ENCODE measurements at places on chromosomes 12 and 14. TPM values are rescaled to one million over a fixed set of nuclear protein-coding genes. Genes with fewer than 3 reads are reported as not detected.

The SIX1 gene
- 0.41 TPM for total RNA-seq

The KCNA1 gene
- 7.3 TPM for total RNA-seq

The FOXM1 gene
- 0.82 TPM for total RNA-seq

DNA sequence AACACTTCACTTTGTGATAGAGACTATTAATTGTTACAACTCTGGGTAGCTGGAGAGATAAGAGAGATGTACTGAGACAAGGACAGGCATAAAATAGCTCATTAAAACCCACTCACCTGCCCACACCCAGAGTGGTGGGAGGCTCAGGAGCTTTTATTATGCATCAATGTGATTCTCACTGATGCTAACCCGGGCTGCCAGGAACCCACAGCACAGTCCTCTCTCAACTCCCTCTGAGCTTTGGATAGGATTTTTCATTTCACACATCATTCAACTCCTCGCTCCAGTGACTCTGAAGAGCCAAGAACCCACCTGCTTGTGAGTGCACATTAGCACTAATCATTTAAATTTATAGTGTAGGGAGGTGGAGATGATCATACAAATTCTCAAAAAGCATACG lies 827.9 kb downstream of the FLRT2 start:
- no peak for DNase-seq

DNA sequence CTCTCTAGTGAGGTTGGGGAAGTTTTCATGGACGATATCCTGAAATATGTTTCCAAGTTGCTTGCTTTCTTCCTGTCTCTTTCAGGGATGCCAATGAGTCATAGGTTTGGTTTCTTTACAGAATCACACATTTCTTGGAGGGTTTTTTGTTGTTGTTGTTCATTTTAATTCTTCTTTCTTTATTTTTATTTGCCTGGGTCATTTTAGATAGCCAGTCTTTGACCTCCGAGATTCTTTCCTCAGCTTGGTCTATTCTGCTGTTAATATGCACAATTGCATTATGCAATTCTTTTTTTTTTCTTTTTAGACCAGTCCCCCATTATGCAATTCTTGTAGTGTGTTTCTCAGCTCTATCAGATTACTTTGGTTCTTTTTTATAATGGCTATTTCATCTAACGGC lies 338.9 kb downstream of the AEBP2 start:
- no peak for DNase-seq

DNA sequence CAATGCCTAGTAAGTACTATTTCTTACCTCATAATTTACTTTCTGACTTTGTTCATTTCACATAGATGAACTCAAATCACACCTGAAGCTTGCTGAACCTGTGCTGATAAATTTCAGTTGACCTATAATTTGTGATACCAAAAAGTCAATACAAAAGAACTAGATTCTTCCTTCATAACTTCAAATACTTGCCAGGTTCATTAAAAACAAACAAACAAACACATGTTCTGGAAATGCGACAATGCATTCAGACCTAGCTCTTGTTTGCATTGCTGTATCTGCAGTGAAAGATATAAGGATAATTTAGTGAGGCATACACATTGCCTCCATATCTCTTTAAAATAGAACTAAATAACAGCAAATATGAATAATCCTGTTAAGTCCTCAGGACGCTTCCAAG lies 221.3 kb downstream of the GXYLT1 start:
- no peak for DNase-seq

DNA sequence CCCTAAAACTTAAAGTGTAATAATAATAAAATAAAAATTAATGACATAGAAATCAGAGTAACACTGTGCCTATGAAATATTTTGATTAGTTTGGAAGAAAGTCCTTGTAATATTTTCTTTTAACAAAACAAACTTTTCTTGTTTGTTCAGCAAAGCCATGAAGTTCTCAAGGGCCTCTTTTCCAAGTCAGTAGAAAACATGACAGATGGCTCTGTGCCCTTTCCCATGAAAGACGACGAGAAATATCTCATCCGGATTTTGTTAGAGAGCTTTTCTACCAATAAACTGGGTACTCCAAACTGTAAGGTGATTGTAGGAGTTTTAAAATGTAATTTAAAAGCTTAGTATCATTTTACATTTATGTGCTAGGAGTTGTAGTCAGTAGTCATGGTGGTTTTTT lies 54.5 kb upstream of the ASPG start:
- DNase-seq, result no peak

- no peak for DNase-seq
These were observed 437.8 kb downstream of the NPAS3 start for GRCh38 chr14:33376510-33376909.

DNA sequence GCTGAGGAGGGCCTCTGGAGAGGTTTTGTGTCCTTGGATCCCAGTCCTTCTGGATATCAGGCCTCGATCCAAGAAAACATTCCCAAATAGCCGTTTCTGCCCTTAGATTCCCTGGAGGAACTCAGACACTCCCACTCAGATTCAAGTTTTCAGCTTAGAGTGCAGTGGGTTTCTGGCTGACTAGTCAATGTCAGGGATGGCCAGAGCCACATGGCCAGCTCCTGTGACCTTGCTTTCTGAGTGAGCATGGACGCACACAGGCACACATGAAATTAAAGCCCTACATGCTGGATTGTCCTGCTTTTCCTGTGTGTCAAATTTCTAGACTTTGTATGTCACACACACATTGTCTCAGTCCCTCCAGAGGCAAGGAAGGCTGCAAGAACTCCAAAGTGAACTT lies 86.2 kb downstream of the TNFAIP2 start:
- no peak for DNase-seq

- peak; percentile 43 for DNase-seq
These were observed 221.8 kb downstream of the TMEM121 start for GRCh38 chr14:105748204-105748578.

- DNase-seq, result no peak
These were observed 186.4 kb upstream of the PRKD1 start for GRCh38 chr14:30114051-30114450.

DNA sequence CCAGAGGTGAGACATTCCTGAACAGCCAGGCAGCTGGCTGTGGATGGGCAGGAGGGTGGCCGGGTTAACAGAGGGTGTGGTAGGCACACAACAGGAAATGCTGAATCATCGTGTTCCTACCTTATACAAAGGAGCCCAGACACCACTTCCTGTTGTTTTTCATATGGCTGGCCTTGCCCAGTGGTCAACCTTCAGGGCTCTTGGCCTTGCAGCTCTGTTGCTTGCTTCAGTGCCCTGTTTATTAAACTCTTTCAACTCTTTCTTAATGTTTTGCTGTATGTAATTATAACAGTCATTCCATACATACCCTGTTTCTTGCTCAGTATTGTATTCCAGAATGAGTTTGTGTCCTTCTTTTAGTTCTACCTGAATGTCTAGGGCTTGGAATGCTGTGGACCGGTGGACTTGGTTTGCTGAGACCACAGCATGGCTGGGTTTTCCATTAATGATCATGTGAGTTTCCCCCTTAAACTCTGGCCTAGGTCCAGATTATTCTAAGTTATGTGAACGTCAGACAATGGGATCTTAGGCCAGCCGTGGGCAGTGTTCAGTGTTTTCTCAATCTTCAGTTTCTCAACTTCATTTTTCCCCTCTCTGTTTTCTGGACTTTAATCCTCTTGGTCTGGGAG lies 11.9 kb downstream of the CFAP54 start:
- no peak for DNase-seq

GRCh38 chr12:118536306-118536906 lies 160.1 kb downstream of the SUDS3 start:
- DNase-seq, result no peak

DNA sequence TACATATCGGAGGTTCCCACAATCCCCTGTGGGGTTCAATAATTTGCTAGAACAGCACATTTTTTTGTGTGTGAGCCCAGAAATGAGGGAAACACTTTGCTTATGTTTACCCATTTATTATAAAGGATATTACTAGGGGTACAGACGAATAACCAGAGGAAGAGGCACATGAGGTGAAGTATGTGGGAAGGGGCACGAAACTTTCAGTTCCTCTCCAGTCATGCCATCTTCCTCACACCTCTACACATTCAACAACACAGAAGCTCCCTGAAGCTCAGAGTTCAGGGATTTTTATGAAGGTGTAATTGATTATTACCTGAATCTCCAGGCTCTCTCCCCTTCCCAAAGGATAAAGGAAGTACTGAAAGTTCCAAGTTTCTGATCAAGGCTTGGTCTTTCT lies 30.2 kb upstream of the DYRK2 start:
- DNase-seq, result no peak

DNA sequence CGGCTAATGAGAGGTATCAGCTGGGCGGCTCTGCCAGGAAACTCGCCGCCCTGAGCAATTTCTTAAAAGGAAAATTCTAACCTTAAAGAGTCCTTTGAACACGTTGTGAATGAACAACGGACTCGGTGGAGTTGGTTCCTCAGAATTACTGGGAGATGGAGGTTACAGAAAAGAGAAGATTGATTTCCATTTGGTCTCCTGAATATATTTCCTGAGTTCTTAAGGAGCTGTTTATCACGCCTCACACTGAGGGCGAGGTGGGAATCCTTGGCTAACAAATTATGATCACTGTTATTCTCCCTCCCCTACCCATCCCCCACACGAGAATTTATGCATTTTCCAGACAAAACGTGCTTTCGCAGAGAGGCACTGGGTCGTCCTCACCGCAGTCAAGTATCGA lies 194.5 kb upstream of the C14orf180 start:
- no peak for DNase-seq

DNA sequence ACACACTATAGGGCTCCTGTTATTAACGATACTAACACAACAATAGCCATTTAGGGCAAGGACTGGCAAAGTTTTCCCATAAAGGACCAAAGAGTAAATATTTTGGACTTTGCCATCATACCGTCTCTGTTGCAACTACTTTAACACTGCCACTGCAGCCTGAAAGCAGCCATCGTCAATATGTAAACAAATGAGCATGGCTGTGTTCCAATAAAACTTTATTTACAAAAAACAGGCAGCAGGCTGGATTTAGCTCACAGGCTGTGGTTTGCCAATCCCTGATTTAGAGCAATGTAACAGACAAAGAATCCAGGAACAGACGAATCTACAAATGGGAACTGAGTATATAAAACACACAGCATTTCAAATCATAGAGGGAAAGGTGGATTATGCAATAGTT lies 84.1 kb downstream of the FRMD6 start:
- no peak for DNase-seq

DNA sequence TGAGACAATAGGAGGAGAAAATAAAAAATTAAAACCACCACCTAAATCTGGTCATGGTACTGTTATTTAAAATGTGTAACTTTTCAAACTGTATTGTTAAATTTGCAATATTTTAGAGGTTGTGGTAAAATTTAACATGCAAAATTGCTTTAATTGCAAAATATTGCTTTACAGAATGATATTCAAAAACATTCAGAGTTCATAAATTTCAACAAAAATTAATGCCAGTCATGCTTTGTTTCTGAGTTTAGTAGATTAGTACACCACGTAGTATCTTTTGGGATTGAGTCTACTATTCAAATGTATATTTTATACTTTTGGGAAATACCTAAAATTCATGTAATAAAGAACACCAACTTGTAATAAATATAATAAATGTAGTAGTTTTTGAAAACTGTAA lies 18.3 kb downstream of the ETFRF1 start:
- DNase-seq, result no peak

GRCh38 chr12:122886851-122887818 lies 8.8 kb downstream of the VPS37B start:
- no peak for DNase-seq

GRCh38 chr12:3913278-3913677 lies 40.1 kb upstream of the PARP11 start:
- DNase-seq, result no peak

All from frontal cortex (tissue), 4 donors.